ENCODE measurements at places on chromosomes 1 and 21.
A peak's percentile ranks its signal among the peaks of the same experiment; 100 is the strongest.

- DNase-seq, result no peak
Measured at GRCh38 chr1:94183197-94183815, 54.1 kb downstream of the ARHGAP29 start.

DNA sequence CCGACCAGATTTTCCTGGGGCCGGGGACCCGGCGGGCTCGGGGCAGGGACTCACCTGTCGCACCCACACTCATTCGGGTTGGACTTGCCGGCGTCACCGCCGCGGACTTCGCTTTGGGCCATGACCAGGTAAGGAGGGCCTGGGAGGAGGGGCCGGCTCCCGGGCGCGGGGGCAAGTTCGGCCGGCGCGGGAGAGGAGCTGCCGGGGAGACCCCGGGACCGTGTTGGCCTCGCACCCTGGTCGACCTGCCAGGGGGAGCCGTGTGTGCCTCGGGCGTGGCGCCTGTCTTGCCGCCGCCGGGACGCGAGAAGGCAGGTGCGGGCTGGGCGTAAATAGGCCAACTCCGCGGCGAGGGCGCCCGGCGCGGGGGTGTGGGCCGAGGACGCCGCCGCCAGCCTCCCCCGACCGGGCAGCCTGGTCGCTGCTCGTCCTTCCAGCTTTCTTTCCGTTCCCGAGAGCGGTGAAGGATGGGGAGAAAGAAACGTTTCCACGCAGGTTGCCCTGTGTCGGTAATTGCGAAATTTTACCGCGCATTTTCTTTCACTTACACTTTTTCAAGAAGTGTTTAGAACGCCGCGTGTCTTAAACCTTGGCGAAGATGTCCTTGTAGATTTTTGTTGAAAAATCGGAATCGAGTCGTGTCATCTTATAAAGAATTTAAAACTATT lies 558 bp downstream of the USP1 start:
- peak; percentile 12 for DNase-seq

DNA sequence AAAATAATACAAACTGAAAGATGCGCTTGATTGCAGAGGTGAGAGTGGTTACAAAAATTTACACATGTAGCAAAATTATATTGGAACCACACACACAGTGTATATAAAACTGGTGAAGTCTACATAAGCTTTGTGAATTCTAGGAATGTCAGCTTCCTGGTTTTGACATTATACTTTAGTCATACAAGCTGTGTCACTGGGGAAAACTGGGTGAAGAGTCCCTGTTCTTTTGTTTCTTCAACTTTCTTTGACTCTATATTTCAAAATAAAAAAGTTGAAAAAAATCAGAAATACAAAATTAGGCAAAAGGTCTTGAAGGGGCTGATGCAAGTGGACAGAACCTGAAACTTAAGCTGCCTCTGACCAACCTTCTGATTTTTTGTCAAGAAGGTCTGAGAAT lies 3.0 kb downstream of the C1QC start:
- no peak for DNase-seq

GRCh38 chr1:103790172-103790571 lies 40.5 kb downstream of the AMY1C start:
- DNase-seq, result no peak

GRCh38 chr1:26724926-26725325 lies 29.1 kb downstream of the ARID1A start:
- no peak for DNase-seq

DNA sequence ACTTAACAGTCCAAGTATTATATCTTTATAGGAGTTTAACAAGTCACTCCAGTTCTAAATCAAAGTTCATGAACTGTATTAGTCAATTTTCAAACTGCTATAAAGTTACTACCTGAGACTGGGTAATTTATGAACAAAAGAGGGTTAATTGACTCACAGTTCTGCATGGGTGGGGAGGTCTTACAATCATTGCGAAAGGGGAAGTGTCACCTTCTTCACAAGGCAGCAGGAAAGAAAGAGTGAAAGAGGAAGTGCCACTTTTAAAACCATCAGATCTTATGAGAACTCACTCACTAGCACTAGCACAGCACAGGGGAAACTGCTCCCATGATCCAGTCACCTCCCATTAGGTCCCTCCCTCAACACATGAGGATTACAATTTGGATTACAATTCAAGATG lies 70.0 kb downstream of the CLCA4 start:
- no peak for DNase-seq

- no peak for DNase-seq
Measured at GRCh38 chr1:86778569-86779239, 74.3 kb downstream of the SH3GLB1 start.

GRCh38 chr1:2289607-2290006 lies 61.5 kb downstream of the SKI start:
- DNase-seq, result no peak

GRCh38 chr1:51961954-51962353 lies 28.5 kb downstream of the RAB3B start:
- DNase-seq, result no peak

DNA sequence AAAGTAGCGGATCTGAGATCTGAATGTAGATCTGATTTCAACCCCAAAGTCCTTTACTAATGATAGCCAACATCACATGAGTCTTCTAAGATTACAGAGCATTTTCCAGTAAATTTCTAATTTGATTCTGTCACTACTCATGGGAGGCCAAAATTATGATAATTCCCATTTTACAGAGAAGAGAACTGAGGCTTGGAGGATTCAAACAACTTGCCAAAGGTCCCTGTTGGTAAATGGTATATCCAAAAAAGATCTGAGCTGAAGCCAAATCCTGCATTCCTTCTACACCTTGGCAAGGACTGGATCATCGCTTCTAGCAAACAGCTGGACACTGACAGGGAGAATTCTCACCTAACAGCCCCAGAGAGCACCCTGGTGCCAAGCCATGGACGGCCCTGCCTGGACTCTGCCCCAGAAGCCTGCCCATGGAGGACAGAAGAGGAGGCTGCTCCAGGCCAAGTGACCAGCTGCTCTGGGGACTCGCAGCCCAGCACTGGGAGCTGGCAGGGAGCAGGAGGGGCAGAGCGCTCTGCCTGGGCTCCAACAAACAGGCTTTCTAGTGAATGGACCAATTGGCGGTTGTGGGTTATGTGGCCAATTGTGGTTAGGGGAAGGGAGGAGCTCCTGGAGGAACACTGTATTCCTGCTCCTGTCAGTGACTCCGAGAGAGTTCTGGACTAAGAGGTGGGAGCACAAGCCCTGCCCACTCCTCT lies 6.4 kb upstream of the CSF1 start:
- no peak for DNase-seq

- DNase-seq, result no peak
Measured at GRCh38 chr1:228555074-228555994, 68.2 kb downstream of the RNF187 start.

DNA sequence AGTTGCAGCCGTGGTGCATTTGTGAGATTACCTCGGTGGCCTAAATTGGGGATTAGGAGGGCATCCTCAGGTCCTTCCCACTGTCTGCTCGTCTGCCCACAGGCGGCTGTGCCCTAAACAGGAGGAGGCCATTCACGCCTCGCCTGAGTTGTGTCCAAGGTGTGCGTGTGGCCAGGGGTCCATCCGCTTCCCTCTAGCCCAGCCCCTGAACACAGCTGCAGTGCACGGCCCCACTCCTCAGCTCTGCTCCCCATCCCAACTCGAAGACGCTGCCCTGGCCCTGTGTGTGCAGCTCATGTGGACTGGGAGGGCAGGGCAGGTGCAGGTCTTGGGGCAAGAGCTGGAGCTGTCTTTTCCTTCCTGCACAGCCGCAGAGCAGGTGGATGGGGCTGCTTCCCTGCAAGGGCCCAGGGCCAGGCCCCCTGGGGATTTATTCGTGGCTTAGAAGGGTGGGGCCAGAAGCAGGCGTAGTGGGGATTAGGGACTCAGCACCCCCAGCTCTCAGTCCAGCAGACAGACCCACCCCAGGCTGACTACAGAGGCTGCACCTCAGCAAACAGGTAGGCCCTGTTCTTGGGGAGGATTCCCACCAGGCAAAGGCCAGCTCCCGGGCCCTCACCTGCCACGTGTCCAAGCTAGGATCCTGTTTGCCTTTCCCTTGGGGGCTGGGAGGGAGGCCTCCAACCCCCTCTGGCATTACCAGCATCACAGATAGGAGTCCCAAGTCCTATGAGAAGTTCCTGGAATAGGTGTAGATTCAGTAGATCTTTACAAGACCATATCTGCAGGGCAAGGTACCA lies 4.3 kb downstream of the GUK1 start:
- DNase-seq, result no peak

DNA sequence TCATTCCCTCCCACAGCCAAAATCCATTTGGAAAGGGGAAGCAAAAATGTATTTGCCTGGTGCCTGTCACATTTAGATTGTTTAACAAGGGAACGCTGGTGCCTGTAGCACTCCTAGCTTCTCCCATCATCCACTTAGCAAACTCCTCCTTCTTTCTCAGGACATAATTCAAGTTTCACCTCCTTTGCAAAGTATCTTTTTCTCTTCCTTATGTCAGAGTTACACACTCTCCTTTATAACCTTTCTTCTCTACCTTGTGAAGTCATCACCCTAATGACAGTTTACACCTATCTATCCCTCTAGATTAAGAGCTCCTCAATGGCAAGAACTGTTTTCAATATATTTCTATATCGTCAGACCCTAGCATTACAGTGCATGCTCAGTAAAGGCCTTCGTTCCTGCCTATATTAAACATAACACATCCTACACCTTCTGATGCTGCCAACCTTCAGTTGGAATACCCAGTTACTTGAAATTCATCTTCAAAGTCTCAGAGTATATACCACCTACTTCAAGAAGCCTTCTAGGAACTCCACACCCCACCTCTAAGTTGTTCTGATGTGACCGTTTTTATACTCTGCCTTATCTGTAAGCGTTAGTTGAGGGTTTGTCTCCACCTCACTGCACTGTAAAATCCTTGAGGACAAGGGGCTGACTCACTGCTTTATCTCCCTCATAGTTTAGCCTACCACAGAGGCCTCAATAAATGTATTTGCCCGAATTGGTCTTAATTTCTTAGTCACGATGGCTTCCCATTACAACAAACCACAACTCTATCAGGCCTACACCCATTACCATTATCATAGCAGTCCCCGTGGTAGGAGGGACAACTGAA lies 1.0 kb upstream of the EPS15 start:
- DNase-seq, result no peak

DNA sequence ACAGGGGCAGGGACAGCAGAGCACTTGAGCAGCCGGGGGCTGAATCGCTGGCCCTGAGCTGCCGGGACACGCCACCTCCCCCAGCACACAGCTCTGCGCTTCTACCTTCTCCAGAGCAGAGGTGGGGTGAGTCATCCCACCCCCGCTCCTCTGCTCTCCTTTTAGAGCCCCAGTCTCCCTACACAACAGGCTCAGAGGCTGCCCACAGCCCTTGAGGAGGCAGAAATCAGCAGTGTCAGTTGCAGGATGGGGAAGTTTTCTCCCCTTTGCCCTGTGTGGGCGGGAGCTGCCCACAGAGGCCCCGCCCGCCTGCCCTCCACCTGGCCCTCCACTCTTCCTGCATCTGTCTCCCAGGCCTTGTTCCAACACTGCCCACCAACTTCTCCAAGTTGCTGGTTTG lies 94.6 kb downstream of the STUM start:
- peak; percentile 52 for DNase-seq

DNA sequence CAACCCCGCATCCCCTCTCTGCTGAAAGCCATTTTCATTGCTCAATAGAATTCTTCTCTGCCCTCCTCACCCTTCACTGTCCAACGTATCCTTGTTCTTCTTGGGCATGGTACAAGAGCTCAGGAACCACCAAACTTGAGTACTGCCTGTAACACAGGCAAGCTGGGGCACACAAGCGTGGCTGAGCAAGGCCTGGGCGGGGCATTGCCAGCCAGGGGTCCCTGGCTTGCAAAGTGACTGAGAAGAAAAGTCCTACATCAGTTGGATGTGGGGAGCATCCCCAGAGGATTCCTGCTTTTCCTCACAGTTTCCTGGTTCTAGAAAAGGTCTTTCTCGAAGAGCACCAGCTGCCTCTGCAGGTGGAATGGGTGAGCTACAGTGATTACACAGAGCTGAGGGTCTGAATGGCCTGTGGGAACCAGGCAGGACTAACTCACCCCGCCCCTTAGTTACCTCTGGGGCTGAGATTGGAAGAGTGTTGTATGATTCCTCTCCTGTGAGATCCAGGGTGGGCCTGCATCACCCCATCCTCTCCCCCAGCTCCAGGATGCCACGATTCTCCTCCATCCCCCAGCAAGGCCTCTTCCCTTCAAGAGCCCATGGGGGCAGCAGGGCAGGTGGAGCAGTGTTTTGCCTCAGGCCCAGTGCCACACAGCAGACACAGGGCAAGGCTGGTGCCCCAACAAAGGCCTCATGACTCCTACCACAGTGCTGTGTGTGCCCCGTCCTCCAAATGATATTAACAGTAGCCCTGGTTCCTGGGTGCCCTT lies 121.9 kb downstream of the MATN1 start:
- DNase-seq, result no peak

GRCh38 chr21:34793471-34793870 lies 124.7 kb downstream of the CLIC6 start:
- no peak for DNase-seq

GRCh38 chr1:85058311-85058710 lies 10.0 kb upstream of the MCOLN3 start:
- DNase-seq, result no peak

DNA sequence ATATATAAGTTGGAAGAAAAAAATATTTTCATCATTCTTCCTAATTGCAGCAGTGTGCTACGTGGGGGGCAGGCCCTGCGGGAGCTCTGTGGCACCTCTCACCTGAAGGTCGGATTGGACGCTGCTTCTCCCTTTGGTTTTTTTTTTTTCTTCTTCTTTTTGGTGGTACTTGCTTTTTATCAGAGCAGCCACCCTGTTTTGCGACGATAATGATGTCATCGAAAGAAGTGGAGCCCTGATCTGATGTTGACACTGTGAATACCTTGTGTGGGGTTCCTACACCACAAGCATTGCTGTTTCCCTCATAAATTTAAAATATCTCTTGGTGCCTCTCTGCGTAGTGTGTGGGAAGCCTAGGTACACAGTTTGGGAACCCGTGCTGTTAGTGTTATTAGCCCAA lies 5.5 kb downstream of the TRAPPC10 start:
- no peak for DNase-seq

DNA sequence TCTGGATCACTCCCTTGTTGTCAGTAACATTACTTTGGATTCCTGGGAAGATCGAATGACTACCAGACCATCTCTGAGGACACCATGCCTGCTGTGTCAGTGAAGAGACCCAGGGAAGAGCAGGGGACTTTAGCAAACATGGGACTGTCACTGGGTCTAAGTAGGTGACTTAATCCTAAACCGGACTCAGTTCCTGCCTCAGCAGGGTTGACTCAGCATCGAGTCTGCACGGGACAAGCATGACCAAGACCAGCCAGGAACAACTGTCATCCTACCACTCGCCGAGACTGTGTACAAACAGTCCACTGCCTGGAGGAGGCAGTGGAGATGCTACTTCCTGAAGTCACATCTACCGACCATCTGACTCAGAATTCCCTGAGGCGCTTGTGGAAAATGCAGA lies 53.2 kb upstream of the RAB4A start:
- DNase-seq, result no peak

DNA sequence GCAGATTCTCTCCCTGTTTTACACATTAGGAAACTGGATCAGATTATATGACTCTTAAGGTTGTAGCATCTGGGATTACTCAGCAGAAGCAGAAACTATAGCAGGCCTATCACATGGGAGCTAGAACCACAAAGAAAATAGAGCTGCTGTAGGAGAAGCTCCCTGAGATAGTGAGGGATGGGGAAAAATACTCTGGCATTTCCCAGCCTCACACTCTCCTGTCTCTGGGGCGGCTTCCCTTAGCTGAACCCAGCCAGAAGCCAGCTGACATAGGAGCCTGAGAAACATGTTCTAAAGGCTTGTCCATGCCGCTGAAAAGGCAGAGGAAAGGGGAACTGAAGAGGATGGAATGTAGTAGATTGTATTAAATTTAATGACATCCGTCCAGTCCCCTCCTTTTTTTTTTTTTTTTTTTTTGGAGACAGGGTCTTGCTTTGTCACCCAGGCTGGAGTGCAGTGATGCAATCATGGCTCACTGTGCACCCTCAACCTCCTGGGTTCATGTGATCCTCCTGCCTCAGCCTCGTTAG lies 76.8 kb upstream of the DNAJC6 start:
- no peak for DNase-seq

All from CD4-positive, alpha-beta T cell treated with Interleukin-6 at 100 ng/mL for 8 hours (primary cell).